ENCODE measurements at places on chromosomes 6 and 20.

DNA sequence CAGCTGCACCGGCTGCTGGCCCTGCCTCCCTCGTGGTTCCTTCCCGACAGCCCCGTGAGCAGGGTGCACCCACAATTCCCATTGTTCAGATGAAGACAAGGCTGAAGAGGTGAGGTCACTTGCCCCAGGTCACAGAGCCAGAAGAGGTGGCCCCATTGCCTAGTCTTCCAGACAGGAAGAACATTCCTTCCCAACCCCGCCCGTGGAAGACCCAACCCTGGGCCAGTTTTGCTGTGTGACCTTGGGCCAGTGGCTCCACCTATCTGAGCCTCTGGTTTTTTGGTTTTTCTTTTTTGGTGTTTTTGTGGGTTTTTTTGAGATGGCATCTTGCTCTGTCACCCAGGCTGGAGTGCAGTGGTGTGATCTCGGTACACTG lies 61.7 kb downstream of the RIPOR3 start:
- DNase-seq, result no peak

DNA sequence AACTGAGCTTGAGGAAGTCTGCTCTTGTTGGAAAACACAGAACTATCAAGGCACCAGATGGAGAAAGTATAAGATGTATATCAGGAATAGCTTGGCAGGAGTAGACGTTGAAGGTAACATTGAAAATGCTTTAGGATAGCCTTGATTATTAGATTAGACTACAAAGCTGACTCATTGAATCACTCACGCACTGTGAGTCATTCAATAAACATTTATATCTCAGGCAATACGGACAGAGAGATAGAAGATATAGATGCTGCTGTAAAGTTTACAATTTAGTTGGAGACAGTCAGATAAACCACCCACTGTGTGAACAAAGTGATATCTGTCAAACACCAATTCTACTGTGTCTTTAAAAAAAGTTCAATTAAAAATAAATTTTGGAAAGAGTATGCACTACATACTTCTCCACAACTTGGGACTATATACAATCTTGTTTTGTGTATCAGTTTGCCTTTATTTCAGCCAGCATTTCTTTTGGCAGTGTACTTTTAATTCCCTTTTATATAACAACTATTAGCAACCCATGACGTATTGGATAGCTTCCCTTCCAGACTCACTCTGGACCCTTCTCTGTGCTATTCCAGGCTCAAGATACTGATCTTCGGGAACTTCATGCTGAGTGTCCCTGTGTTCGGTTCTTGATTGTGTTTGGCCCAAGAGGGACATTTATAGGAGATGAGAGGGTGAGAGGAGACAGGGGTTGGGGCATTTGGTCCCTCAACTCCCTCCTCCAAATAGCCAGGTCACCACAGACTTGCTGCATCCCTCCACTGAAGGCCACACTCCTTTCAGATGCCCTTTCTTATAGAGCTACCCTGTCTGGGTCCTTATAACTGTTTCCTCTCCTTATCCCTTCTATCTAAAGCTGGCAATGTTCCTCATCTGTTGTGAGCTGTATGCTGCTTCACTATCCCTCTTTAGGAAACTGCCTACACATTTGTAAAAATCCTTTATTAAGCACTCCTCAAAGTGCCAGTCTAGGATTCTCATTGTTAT lies 176.6 kb upstream of the PTPRK start:
- DNase-seq, result no peak

- no peak for DNase-seq
These were observed 26.4 kb upstream of the SLC9A8 start for GRCh38 chr20:49786196-49786595.

DNA sequence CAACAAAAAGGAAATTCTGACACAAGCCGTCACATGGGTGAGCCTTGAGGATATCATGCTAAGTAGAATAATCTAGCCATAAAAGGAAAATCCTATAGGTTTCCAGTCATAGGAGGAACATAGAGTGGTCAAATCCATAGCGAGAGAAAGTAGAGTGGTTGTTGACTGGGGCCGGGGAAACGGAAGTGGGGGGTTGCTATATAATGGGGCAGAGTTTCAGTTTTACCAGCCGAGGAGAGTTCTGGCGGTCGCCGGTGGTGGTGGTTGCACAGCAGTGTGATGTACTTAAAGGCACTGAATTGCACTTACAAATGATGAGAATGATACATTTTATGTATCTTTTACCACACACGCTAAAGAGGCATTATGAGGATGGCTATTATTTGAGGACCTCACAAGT lies 4.9 kb downstream of the GPR31 start:
- DNase-seq, result no peak

- DNase-seq, result no peak
These were observed 4.5 kb downstream of the TMEM14A start for GRCh38 chr6:52675372-52675771.

DNA sequence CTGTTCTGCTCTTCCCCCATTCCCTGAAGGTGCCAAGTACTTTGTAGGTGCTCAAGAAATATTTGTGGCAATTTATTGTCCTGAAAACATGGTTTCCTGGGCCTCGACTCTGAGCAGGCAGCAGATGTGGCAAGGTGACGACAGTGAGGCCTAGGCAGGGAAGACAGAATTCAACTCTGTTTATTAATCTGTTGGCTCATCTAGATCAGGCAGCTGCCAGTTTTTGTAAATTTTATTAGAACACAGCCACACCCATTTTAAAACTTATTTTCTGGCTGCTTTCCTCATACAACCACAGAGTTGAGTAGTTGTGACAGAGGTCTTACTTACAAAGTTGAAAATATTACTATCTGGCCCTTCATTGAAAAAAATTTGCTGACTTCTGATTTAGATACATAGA lies 24.5 kb downstream of the MAPK14 start:
- DNase-seq, result no peak

DNA sequence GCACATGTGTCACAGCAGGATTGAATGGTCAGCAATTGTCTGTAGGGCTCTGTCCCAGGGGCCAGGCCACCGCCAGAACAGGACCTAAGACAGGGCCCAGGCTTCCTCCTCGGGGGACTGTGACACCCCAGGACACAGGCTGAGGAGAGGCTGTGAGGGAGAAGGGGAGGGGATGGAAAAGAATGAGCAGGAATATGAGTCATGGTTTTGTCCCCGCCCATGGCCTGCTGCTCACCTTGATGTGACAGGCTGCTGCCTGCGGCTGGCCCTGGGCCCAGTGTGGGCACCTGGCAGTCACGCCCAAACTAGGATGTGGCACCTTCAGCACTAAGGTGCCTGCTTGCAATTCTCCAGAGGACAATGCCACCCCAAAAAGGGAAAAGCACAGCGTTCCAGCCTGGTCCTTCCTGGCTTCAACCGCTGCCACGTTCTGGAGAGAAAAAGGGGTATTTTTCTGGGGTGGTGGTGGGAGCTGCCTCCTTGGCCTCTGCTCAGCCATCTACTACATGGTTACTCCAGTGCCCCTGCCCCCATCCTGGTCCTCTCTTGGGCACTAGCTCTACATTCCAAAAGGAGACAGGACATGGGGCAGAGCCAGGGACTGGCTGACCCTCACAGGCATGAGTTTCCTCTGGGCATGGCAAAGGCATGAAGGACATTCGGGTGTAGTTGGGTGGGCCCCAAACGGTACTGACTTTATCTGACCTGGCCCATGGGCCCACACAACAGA lies 93.4 kb downstream of the SLC22A23 start:
- DNase-seq, result no peak

DNA sequence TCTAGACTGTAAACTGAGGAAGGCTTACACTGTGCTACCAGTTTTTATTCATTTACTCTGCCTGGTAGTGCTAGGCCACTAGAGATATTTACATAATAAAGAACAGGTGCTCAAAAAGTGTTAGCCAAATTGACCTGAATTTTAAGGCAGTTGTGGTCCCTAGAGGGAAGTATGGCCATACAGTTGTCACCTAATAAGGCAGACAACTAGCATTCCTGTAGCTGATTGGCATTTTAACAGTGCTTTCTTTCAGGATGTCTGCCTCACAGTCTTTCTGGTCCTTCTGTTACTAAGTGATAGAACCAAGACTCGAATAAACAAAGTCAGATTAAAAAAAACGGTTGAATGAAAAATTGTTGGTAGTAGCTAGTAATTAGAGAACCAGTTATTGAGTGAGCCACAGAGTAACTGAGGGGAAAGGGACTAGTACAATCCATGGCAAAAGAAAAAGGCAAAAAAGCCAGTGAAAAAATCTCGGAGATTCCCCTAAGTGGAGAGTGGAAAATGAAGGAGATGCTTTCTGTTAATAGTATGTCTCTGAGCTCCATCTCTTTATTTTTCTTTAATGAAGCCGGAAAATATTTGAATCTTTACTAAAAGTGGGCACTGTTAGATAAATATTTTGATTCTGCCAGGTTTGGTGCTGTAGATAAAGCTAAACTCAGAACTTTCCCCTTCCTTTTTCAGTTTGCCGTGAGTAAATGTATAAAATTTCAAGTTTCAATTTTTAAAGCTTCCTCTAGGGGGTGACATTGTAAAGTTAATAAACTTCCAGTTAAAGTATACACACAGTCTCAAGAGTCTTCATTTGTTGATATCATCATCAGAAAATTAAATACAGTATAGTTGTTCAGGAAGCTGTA lies 9.1 kb downstream of the VTA1 start:
- no peak for DNase-seq

- DNase-seq, result no peak
These were observed 45.6 kb downstream of the ARID1B start for GRCh38 chr6:156822747-156823206.

GRCh38 chr20:20466341-20466879 lies 98.5 kb downstream of the INSM1 start:
- no peak for DNase-seq

GRCh38 chr20:22821081-22821727 lies 213.9 kb upstream of the SSTR4 start:
- DNase-seq, result no peak

- no peak for DNase-seq
These were observed 684 bp upstream of the DNAH8 start for GRCh38 chr6:38714239-38715015.

DNA sequence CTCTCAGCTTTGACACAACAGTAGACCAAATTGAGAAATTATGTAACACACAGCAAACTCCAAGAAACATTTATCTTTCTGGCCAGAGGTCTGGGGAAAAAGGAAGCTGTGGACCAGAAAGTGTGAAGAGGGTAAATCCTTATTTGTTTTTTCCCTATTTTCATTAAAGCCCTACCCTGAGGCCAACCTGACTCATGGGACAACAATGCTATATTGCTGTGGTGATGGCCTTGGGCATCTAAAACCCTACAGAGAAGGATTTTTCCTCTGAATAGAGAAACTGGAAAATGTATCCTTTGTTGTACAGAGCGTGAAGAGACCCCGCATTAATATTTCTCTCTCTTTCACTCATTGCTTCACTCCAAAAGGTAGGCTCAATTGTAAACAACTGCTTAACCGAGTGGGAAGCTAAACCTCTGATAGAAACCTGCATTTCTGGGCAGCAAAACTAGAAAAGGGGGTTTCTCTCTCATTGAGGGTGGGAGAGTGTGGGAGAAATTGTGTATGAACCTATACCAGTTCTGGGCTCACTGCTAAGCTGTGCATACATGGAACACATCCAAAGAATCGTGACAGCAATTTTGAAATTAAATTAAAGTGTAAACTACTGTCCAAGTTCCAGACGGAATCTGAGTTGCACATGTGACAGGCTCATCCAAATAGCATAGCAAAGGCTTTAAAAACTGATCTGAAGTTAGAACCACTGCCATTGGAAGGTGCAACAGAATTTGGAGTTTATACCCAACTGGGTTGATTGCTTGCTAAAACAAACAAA lies 175.5 kb downstream of the CLVS2 start:
- DNase-seq, result no peak

DNA sequence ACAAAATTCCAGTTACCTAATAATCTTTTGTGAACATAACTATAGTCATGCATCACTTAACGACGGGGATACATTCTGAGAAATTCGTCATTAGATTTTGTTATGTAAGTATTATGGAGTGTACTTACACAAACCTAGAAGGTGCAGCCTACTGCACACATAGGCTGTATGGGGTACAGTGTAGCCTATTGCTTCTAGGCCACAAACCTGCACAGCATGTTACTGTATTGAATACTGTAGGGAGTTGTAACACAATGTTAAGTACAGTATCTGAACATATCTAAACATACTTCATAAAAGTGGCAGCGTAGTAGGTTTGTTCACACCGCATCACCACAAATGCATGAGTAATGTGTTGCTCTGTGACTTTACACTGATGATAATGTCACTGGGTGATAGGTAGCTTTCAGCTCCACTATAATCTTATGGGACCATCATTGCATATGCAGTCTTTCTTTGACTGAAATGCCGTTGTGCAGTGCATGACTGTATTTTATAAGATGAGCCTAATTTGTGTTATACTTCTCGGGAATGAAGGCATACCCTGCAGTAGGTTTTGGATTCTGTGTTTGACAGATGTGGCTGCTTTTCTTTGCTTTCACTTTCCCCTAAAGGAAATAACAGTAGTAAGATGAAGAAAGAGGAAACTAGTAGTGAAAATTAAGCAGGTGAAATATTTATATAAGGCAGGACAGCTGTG lies 365.6 kb downstream of the FARS2 start:
- no peak for DNase-seq

DNA sequence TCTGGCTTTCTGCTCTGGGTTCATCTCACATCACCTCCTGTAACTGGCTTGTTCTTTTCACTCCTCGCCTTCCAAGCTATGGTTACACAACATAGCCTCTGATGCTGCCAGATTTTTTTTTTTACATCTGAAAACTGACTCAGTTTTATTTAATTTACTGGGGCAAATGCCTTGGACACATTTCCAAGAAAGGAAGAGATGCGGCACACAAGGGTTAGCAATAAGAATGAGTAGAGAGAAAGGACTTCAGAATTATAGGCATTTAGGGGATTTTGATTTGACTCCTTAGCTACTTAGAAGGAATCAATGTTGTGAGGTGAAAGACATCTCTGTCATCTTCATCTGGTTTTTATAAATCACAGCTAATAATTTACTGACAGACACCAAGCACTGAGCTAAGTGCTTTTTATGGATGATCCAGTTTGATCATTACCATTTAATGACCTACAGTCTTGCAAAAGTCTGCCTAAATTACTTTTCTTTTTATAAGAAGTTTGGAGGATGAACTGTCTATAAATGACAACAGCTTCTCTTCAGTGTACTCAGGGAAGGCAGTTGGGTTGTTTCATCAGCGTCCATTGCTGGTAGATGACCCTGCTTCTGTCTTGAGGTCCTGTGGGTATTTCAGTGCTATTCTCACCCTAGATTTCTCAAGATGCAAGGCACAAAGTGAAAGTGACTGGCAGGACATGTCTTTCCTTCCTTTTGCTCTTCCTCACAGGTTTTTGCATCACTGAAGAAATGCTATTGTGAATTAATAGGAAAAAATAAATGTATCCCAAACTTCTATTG lies 31.1 kb downstream of the LAMA4 start:
- DNase-seq, result no peak
